Activated naive CD4-positive, alpha-beta T cell treated with anti-CD3 and anti-CD28 coated beads, Interleukin-2, amount 50 U/mL, for 72 hours (primary cell): ENCODE measurements at places on chromosomes 7 and 10.

GRCh38 chr10:22624287-22624738 lies 90.1 kb downstream of the PIP4K2A start:
- no peak for DNase-seq

- DNase-seq = no peak
Observed at GRCh38 chr7:35348611-35349400, 94.9 kb upstream of the TBX20 start.

GRCh38 chr7:148011753-148012152 lies 578.8 kb upstream of the C7orf33 start:
- no peak for DNase-seq

DNA sequence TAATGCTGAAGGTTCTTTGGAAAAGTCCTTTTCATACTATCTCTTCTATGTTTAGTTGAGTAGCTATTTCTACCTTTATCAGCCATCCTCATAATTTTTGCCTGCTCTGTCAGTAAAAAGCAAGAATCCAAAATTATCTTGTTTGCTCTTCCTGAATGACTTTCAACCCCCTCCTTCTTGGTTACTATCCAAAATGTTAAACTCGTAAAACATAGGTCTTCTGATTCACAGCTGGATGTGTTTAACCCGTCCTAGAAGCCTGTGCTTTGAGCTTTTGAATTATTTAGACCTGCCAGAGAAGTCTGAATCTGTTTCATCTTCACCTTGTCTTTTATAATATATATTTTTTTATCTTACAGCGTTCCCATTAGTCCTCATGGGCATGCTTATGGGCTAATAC lies 136.4 kb upstream of the MDFIC start:
- no peak for DNase-seq

DNA sequence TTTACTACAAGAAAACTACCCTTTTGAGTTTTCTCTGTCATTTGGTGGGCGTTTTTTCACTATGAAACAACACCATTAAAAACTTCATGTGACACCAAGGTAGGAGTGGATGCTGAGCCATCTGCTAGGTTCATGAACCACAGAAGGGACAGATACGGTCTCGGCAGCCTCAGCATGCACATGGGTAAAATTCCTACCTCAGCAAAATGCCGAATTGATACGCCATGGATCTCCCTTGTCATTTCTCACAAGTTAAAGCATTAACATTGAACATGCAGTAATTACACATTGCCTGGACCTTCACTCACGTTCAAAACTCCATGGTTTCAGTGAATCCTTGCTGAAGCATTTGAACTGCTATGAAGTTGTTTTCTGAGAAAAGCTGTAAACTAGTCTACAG lies 121.5 kb upstream of the EGR2 start:
- DNase-seq = no peak

DNA sequence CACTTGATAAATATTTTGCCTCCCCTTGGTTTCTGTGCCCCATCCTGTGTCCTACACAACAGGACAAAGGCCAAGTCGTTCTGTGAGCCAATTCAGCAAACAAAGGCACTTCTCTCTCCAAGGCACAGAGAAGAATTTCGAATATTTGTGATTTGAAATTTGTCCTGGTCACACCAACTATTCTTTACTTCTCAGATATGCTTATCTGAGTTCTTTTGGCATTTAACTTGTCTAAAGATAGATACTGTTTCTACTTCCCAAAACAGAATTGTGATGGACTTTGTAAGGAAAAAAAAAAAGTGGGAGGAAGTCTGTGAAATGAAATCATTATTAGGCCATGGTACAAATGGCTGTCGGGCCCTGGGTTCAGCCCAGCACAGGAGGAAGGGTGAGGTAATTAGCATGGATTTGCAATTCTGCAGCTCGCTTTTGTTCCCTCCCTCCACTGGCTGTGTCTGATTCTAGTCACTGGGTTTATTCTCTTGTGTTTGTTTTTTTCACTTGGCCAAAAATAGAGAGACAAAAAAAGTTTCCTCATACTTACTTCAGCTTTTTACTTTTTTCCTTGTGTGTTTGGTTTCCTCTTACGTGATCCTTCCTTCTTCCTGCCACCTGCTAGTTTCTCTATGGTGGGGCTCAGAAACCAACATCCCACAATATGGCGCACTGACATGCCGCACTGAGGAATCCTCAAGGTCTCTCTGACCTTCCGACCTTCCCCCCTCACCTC lies 108.2 kb upstream of the MKLN1 start:
- DNase-seq = no peak
